ENCODE measurements at places on chromosomes 2 and 18.
A peak's percentile ranks its signal among the peaks of the same experiment; 100 is the strongest.

GRCh38 chr2:111050701-111051376 lies 69.9 kb upstream of the BCL2L11 start:
- DNase-seq = no peak

- DNase-seq = peak; percentile 96
Observed at GRCh38 chr2:235639428-235639773, 145.6 kb downstream of the AGAP1 start.

DNA sequence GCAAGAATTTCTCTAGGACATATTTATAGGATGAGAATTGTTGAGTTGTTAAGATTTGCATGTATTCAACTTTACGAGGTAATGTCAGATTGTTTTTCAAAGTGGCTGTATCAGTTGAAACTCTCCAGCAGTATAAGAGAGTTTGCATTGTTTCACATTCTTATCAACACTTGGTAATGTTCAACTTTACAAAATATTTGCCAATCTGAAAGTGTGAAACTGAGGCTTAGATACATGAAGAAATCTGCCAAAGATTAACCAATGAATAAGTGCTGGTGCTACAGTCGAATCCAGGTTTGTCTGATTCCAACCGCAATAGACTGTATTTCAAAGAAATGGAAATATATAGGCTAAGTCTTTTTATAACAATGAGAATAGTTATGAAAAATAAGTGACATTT lies 117.0 kb downstream of the EHBP1 start:
- DNase-seq = no peak

DNA sequence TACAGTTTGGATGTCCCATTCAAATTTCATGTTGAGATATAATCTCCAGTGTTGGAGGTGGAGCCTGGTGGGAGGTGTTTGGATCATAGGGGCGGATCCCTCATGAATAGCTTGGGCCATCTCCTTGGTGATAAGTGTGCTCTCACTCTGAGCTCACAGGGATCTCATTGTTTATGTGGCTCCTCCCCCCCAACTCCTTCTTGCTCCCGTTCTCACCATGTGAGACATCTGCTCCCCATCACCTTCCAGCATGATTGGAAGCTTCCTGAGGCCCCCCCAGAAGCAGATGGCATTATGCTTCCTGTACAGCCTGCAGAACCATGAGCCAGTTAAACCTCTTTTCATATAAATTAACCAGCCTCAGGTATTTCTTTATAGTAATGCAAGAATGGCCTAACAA lies 3.0 kb upstream of the INPP1 start:
- peak; percentile 52 for DNase-seq

GRCh38 chr2:46711156-46711555 lies 204.4 kb downstream of the MCFD2 start:
- no peak for DNase-seq

DNA sequence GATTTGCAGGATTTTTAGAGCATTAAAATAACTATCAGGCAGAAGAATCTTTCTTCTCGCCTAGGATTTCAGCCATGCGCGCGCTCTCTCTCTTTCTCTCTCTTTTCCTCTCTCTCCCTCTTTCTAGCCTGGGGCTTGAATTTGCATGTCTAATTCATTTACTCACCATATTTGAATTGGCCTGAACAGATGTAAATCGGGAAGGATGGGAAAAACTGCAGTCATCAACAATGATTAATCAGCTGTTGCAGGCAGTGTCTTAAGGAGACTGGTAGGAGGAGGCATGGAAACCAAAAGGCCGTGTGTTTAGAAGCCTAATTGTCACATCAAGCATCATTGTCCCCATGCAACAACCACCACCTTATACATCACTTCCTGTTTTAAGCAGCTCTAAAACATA lies 137.0 kb downstream of the MEIS1 start:
- no peak for DNase-seq

DNA sequence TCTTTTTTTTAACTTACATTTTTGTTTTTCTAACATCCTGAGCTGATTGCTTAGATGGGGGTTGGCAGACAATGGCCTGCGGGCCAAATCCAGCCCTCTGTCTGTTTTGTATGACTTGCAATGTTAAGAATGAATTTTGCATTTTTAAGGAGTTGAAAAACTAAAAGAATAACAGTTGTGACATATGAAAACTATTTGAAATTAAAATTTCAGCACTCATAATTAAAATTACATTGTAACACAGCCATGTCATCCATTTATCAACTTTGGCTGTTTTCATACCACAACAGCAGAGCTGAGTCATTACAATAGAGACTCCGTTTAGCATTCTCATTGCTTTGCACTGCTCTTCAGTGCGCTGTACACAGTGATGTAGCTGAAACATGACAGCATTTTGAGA lies 94.1 kb upstream of the MC4R start:
- DNase-seq = peak; percentile 16

DNA sequence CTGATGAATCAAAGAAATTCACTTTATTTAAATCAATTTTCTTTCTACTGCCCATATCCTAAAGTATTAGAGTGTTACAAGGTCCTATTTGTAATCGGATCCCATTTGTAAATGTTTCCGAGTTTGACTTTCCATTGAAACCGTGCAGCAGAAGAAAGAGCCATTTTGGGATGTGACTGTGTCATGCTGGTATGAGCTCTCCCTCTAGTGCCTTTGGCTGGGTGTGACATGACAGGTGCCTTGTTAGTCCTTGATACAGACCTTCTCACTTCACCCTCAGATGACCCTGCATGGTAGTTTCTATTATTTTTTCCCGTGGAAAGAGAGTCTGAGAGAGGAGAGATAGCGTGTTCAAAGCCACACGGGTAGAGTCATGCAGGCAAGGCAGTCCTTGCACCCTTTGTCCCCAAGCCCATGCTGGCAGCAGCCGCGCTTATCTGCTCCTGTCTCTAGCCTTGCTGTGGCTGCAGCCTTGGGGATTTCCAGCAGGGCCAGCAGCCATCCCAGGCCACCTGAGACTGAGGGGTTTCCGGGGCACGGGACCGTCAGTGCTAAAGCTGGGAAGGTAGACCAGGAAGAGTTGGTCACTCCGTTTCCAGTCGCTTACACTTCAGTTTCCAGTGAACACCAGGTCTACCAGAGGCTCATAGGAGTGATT lies 21.4 kb downstream of the CHMP1B start:
- DNase-seq = peak; percentile 61

DNA sequence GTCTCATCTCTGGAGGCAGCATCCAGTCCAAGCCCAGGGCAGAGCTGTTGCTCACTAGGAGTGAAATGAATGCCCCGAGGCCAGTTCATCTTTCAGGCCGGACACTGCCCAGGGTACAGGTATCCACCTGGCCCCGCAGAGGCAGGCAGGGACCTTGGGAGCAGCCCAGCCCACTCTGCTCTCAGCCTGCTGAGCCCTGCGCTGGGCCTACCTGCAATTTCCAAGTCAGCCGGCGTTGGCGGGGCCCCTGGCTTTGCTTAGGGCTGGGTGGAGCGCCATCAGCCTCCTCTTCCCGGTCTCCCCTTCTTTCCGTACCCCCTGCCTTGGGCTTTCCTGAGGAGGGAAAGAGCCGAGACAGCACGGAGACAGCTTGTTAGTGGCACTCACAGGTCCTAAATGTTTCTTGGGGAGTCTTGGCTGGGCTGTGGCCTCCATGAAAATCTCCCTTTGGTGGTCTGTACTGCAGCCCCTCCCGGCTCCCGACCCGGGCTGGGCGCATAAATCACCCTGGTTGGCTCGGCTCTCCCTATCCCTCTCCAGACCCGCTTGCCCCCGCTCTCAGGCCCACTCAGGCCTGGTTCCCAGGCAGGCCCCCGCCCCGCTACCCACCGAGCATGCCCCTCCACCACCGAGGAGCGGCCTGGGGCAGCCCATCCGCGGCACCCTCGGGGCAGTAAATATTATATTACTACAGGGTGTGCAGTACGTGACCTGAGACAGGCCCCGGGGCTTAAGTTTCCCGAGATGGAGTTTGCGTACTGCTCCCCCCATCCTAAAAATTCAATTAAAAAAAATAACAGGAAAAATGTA lies 106.7 kb downstream of the DYSF start:
- no peak for DNase-seq

DNA sequence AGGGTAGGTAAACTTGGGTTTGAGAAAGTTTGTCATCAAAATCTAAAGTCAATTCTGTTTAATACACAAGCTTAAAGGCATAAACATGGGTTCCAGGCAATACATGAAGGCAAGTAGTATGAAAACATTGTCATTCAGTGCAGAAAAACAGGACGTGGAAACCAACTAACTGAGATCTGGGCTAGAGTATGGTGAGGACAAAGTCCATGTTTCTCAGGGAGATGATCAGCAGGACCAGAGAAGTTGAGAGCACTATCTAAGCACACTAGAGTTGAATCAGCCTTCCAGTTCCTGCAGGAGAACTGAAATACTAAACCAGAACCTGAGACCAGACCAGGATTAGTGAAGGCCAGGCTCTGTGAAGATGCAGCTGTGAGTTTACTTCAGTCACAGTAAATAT lies 302.8 kb upstream of the CRIM1 start:
- no peak for DNase-seq

DNA sequence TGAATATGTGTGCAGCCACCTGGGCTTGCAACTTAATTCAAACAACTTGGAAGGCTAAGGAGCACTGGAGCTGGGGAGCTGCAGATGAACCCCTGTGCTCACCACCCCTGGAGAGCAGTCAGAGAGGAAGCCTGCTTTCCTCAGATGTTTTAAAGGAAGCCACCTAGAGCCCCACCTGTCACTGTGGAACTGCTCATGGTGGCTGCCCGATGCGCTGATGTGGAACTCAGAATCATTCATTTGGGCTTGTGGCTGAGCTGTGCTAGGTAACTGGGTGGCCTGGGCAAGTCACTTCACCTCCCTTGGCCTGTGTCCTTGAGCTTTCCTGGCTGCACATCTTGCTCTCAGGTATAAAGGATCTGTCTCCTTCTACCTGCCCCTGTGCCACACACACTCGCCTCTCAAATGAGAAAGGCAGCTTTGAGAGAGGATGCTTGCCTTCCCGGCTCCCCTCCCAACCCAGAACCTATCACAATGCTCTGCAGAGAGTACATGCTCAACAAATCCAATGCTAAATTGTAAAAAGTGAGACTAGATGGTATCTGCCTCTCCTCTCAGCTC lies 41.3 kb downstream of the BCL11A start:
- no peak for DNase-seq

DNA sequence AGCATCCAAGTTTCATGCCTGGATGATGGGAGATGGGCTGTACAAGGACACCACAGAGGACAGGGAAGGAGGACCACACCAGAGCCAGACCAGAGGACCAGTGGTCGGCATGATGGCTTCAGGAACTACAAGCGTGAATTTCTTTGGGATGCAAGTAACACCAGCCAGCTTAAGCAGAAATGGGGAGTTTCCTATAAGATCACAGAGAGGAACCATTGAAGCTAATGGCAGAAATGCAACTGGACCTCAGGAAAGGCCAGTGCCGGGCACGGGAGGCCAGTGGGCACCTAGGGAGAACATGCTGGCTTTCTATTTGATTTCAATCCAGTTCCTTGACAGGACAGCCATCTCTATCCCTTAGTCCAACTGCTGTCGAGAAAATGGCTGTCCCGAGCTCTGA lies 145.4 kb downstream of the SH3BP4 start:
- no peak for DNase-seq

DNA sequence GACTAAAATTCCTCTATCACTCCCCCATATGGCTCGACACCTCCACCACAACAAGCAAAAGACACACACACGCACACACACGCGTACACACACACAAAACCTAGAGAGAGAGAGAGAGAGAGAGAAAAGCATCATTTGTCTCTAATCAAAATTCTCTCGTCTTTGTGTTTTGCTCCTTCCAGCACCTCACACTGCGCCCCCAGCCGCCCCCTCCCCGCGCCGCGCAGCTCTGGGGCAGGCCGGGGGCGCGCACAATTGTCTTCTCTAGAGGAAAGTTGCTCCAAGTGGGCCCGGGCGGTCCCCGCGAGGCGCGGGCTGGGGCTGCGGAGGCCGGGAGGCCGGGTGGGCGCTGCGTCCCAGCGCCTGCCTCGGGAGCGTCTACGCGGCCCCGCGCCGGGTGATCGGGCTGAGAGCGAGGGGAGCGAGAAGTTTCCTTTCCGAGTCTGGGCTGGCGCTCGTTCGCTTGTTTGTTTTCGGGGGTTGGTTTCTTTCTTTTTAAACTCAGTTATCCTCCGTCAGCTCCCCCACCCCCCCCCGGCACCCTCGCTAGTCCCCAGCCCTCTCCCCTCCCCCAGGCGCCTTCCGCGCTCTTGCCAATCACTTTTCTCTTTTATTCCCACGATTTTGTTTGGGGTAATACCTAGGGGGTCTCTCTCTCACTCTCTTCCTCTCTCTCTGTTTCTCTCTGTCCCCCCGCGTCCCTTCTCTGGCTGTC lies 4.1 kb downstream of the ZEB2 start:
- peak; percentile 73 for DNase-seq

GRCh38 chr2:146241023-146241422 lies 1603.8 kb upstream of the ACVR2A start:
- DNase-seq = no peak

GRCh38 chr2:119116411-119117295 lies 41.9 kb downstream of the C1QL2 start:
- no peak for DNase-seq

DNA sequence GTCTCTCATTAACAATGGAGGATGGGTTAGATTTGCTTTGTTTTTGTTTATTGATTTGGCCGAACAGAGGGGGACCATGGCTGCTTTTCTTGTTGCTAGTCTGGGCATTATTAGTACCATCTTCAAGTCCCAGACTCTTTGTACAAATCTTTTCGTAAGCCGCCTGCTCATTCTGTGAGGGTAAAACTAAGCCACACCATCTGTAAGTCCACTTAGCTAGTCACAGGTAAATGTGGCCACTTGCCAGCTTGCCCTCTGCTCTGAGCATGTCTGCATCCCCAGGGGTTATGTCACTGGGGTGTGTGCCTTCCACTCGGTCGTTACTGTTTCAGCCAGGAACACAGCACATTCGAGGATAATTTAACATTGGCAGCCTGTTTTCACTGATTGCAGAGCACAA lies 85.6 kb downstream of the SMIM21 start:
- no peak for DNase-seq

GRCh38 chr2:18425210-18425703 lies 135.2 kb downstream of the RDH14 start:
- DNase-seq = peak; percentile 14

DNA sequence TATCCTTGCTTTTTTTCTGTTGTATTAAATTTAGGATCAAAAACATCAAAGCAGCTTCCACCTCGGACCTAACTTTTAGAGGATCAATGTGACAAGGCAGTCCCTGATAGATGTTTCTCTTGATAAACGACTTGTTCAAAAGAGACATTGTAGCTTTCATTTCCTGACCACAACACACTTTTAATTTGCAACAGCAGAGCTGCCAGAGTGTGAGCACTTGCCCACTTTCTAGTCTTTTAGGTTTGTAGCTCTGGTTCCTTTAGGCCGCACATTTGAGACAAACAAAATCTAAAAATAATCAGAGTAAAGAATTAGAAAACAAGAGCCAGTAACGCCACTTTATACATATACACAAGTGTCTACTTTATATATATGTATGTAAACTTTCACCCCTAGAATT lies 3.1 kb downstream of the FIGN start:
- no peak for DNase-seq

GRCh38 chr2:192416060-192416459 lies 221.3 kb upstream of the TMEFF2 start:
- DNase-seq = no peak

Measured in cardiac fibroblast (primary cell).